Type B pancreatic cell (in vitro differentiated cells): ENCODE measurements at places on chromosomes 4 and X. TPM values are rescaled to one million over a fixed set of nuclear protein-coding genes. Genes with fewer than 3 reads are reported as not detected.

Gene HSFX4
- total RNA-seq = not detected in 2 replicates

Gene LRPAP1
- total RNA-seq = 152 and 212 TPM in 2 replicates

Gene KIF4A
- total RNA-seq = 8.6 and 29.8 TPM in 2 replicates

Gene GPR34
- total RNA-seq = not detected in 2 replicates

Gene IL21
- not detected in 2 replicates for total RNA-seq

Gene DCX
- 21.4 and 41.4 TPM in 2 replicates for total RNA-seq

- peaks cover 15% of the 10 kb centered on the region for H3K4me1 ChIP-seq
- no peak overlapping the region for H3K4me3 ChIP-seq
- no peak overlapping the region for H3K27ac ChIP-seq
These were observed 128.7 kb downstream of the FHIP1A start for GRCh38 chr4:151537687-151538086.

- peaks cover 3% of the 10 kb centered on the region for H3K27me3 ChIP-seq
- DNase-seq = no peak
- H3K27ac ChIP-seq = no peak overlapping the region
- no peak overlapping the region for H3K4me3 ChIP-seq
These were observed 32.8 kb downstream of the FAM149A start for GRCh38 chr4:186137196-186137794.

DNA sequence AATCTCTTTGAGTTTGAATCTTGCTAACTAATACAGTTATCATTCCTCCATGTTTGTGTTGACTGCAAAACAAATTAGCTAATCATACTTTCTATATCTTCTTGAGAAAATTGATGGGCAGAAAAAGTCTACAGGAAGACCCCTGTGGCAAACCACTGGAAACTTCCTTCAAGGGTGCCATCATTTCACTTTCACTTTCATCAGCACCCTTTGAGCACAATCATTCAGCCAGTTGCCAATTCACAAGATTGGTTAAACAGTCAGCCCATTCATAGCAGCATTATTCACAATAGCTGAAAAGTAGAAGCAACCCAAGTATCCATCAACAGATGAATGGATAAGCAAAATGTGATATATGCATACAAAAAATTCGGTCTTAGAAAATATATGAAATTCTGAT lies 101.5 kb downstream of the CCDC160 start:
- no peaks in the 10 kb centered on the region for H3K27me3 ChIP-seq
- no peak overlapping the region for H3K4me3 ChIP-seq
- H3K4me1 ChIP-seq = no peaks in the 10 kb centered on the region
- H3K36me3 ChIP-seq = no peaks in the 10 kb centered on the region
- DNase-seq = no peak
- no peak overlapping the region for H3K27ac ChIP-seq

DNA sequence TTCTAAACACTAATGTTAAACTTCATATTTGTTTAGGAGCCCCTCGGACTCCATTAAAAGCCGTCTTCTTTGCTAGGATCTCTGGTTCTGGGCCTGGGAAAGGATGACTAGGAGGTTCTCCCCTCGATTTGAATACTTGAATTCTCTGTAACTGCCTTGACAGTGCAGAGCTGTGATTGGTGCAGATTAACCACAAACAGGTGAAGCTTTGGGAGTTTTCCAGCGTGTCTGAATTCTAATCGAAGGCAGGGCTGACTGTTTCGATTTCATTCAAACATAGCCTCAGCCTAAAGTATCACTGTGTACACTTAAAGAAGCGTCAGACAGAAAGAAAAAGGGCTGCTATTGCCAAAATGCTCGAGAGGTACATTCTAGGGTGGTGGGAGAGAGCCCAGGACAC lies 29.0 kb downstream of the TFDP3 start:
- H3K4me1 ChIP-seq = peaks cover 20% of the 10 kb centered on the region
- H3K27ac ChIP-seq = no peak overlapping the region
- no peaks in the 10 kb centered on the region for H3K27me3 ChIP-seq

GRCh38 chrX:72316408-72317110 lies 10.8 kb upstream of the CITED1 start:
- no peak for DNase-seq
- no peaks in the 10 kb centered on the region for H3K36me3 ChIP-seq
- H3K4me3 ChIP-seq = no peak overlapping the region
- H3K27me3 ChIP-seq = no peaks in the 10 kb centered on the region
- no peaks in the 10 kb centered on the region for H3K4me1 ChIP-seq

GRCh38 chr4:95186666-95187065 lies 362.1 kb downstream of the UNC5C start:
- peaks cover 26% of the 10 kb centered on the region for H3K4me1 ChIP-seq
- peaks cover 25% of the 10 kb centered on the region for H3K36me3 ChIP-seq
- no peak for DNase-seq
- peaks cover 27% of the 10 kb centered on the region for H3K27me3 ChIP-seq
- no peak overlapping the region for H3K4me3 ChIP-seq
- H3K27ac ChIP-seq = no peak overlapping the region

- peaks cover 3% of the 10 kb centered on the region for H3K27me3 ChIP-seq
- peak overlapping the region; percentile 93 for H3K4me3 ChIP-seq
These were observed 2.0 kb upstream of the STAG2 start for GRCh38 chrX:123959281-123960063.

DNA sequence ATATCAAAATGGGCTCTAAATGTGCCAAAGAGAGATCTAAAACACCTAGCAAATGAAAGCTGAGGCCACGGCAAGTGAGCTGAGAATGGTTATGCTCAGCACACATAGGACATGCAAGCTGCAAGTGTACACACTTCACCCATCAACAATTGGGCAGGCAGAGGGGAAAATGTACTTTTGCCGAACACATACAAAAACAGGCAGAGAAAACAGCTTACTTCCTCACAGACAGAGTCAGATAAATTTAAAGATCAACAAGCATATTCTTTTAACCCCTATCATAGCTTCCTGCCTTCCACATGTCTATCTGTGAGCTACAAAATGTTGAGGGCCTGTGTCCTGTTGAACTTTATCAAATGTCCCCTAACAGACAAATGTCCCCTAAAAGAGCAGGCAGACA lies 60.3 kb downstream of the SH3KBP1 start:
- H3K27ac ChIP-seq = no peak overlapping the region
- H3K4me1 ChIP-seq = no peaks in the 10 kb centered on the region
- no peaks in the 10 kb centered on the region for H3K27me3 ChIP-seq
- no peaks in the 10 kb centered on the region for H3K36me3 ChIP-seq

- no peak overlapping the region for H3K27ac ChIP-seq
- H3K4me3 ChIP-seq = no peak overlapping the region
- H3K4me1 ChIP-seq = no peaks in the 10 kb centered on the region
These were observed 10.6 kb downstream of the TSC22D3 start for GRCh38 chrX:107764845-107765608.
